ENCODE measurements at places on chromosomes 3 and 15.

GRCh38 chr3:149487598-149488197 is 13.2 kb downstream of the TM4SF4 start:
- DNase-seq = peak; percentile 48

DNA sequence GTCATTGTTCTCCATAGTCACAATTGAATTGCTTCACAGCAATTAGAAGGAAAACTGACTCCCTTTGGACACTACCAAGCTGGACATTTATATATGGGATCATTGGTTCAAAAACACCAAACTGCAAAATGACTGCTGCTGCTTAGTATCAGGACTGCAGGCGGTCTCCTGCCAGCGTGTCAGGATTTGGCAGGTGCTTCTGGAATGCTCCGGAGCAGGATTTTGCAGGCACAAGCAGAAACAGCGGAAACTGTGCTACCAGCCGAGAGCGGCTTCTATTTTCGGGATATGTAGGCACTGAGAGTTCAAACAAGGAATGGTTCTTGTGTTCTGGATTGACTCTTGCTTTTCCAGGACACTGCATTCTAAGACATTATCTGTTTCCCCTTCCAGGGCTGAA is 95.5 kb downstream of the SSR3 start:
- DNase-seq = no peak

DNA sequence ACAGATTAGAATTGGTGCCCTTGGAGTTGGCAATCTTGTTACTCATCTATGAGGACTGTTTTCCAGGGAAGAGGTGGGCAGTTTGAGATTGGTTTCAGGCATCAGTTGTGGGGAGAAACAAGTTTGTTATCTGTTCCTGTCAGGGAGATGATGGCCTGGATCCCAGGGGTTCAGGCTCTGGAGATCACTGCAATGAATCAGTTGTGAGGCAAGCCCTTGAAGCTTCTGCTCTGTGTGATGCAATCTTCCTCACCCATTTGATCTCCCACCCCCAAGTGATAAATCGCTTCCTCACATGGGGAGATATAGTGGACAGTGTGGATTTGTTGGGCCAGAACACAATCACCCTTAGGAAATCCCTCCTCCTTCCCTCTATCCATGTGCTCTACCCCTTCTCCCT is 276.6 kb upstream of the LRTM1 start:
- no peak for DNase-seq

DNA sequence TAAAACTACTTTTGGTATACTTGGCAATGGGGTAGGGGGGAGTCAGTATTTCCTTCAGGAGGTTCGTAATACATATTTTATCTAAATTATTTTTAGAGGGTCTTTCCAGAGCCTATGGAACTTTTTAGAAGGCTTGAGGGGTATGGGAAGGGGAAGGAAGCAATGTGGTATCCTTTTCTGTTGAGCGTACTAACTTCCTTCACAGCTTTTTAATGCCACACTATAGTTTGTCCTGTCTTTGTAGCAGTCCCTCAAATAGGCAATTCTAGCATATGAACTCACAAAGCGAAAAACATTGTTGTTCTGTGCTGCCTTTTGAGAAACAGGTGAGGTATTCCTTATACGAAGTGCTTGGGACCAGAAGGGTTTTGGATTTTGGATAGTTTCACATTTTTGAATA is 22.3 kb upstream of the P2RY13 start:
- DNase-seq = no peak

DNA sequence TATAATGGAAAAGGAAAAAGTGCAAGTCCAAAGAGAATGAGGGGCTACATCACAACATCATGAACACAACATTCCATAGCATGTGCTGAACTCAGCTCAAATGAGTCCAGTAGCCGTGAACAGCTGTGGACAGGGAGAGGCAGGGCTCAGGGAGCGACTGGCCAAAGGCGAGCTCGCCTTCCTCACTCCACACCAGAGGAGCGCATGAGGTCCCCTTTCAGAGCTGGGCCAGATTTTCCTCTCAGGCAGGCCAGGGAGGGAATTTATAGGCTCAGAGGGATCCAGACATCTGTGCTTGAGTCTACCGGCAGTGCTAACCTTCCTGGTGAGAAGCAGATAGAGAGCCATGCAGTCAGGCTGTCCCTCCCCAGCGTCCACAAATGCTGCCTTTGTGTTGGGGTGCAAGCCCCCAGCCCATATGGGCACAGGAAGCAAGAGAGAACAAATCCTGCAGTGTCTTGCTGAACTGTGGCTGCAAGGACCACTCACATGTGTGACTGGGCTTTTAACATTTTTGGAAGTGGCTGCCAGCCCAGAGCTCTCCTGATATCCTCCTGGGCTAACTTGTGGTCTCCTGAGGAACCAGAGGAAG is 32.5 kb downstream of the ARHGEF3 start:
- DNase-seq = no peak

GRCh38 chr15:31397851-31398661 is 71.4 kb downstream of the KLF13 start:
- no peak for DNase-seq

- DNase-seq = no peak
These were observed 6.6 kb upstream of the HESX1 start for GRCh38 chr3:57206423-57206822.

DNA sequence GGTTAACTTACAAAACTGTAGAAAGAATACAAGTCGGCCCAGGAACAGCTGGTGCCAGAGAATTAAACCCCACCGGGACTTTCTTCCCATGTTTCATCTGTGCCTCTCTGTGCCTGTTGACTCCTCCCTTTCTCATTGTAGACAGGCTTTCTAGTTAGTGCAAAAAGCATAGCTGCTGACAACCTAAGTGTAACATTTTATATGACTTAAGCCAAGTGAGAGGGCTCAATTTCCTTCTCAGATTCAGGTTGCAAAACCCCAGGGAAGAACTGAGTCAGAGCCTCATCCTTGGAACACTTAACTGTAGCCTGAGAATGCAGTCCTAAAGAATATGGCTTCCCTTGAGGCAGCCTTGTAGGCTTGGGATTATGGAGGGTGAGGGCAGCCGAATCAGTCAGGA is 302.5 kb upstream of the AZI2 start:
- DNase-seq = no peak
